ENCODE measurements at places on chromosomes 16 and 17.
A peak's percentile ranks its signal among the peaks of the same experiment; 100 is the strongest.

GRCh38 chr16:51237861-51238378, 86.8 kb upstream of the SALL1 start:
- no peak for DNase-seq

GRCh38 chr17:75003957-75004355, 8.5 kb upstream of the MRPL58 start:
- no peak for DNase-seq

DNA sequence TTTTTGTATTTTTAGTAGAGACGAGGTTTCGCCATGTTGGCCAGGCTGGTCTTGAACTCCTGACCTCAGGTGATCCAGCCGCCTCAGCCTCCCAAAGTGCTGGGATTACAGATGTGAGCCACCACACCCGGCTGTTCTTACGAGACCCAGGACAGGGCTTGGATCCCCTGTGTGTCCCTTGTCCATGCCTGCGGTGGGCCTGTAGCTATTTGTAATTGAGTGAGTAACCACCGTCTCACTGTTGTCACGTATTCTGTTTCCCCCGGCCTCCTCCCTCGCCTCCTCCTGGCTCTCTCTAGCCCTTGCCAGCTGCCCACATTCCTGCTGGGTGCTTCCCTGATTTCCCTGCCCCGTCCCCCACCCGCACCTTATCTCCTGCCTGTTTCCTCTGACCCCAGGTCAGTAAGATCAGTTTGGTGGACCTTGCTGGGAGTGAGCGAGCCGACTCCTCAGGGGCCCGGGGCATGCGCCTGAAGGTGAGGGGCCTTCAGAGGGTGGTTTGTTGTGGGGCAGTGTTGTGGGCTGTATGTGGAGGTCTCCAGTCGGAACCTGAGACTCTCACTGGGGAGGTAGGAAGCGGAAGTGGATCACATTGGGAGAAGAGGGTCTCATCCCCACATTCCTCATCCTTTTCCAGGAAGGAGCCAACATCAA, 5.6 kb downstream of the KIF1C start:
- no peak for DNase-seq

DNA sequence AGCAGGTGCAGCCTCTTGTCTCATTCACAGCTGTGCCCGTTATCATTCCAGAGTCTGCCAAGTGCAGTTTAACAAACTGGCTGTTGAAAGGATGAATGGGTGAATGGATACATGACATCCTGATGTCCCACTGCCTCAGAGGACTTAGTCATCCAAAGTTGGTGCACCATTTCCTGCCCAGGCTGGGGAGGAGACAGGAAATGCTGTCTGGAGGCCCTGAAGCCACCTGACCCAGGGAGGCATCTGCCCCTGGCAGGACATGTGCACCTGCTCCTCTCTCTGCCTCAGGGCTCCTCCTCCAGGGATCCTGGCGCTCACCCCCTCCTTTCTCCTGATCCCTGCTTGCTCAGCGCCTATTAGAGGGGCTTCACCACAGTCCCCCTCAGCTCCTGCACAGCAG, 1.8 kb upstream of the CD300C start:
- DNase-seq, result no peak

DNA sequence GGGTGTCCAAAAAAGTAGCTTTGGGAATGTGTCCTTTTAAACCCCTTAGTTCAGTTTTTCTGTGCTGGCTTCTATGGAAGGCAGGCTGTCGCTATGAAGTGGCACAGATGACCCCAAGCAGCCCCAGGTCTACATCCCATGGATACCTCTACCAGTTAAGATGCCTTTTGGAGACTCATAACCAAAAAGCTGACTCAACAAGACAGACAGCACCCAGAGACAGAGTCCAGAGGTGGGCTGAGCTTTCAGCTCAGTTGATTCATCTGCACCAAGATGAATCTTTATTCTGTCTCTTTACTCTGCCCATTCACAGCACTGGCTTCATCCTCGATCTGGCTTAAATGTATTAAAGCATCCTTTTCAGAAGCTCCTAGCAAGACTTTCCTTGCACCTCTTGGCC, 29.8 kb upstream of the RBBP6 start:
- DNase-seq, result no peak

DNA sequence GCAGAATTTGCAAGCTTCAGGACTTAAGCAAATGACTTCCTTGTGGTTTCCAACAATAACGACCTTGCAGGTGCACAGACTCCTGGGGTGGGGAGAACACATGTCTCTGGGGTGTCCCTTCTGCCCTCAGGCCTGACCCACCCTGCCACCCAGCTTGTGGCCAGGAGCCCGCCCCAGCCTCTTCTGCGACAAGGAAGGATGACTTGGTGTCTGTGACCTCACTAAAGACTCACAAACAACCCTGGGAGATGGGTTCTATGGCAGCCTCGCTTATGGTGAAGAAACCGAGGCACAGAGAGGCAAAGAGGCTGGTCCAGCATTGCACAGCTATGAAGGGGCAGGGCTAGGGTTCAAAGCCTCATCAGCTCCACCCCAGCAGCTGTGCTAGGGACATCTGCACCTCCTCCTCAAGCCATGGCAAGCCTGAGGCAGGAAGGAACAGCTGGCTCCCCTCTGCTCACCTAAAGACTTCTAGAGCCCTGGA, 2.6 kb downstream of the ATP2A3 start:
- no peak for DNase-seq

GRCh38 chr17:56502120-56502654, 91.3 kb upstream of the NOG start:
- no peak for DNase-seq

- no peak for DNase-seq
These were observed 976 bp downstream of the CCL3L1 start for GRCh38 chr17:36195434-36196130.

- DNase-seq, result no peak
These were observed 115.0 kb downstream of the RAP1GAP2 start for GRCh38 chr17:2911035-2911754.

DNA sequence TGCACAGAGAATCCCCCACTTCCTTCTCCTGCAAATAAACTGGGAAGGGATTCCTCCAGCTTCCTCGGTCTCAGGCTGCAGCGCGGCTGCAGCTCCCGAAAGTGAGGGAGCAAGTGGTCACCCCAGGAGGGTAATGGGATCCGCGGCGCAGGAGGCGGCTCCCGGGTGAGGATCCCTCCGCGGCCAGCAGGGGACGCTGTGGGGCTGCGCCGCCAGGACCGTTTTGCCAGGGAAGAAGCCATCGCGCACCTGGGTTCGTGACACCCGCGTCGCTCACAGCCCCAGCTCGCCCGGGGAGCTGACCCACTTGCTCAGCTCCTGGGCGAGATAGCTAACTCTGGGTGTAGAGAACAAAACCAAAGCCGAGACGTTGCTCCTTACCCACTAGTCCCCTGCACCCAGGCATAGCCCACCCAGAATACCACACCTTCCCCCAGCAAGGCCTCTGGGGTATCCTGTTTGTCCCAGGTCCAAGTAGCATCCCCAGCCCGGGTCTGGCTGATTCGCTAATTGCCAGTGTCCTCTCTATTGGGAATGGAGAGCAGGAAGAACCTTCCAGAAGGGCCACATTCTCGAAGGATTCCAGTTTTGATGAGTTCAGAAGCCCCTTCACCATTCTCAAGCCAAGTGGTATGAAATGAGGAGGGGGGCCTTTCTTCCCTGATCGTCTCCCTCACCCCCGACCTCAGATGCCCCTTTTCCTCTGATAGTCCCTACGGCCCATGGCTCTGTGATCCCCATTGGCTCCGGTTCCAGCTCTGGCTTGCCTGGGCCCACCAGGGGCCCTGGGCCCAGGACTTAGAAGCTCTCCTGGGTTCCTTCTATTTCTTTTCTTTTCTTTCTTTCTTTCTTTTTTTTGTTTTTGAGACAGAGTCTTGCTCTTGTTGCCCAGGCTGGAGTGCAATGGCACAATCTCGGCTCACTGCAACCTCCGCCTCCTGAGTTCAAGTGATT, 14.1 kb downstream of the CYGB start:
- DNase-seq, result peak; percentile 77

DNA sequence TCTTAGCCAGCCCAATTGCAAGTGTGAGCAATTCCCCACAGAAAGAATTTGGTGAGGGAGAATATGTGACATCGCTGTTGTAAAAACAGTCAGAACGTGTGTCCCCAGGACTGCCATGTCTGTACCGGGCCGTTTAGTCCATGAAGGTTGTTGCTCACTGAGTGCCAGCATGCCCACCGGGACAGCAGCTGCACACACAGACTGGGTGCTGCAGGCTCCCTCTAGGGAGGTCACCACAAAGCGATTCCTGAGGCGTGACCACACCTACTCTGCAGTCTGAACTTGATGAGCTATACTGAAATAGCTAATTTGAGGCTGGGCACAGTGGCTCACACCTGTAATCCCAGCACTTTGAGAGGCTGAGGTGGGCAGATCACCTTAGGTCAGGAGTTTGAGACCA, 44.1 kb upstream of the ADORA2B start:
- no peak for DNase-seq

GRCh38 chr16:46961373-46962353, 11.8 kb downstream of the DNAJA2 start:
- DNase-seq, result no peak

DNA sequence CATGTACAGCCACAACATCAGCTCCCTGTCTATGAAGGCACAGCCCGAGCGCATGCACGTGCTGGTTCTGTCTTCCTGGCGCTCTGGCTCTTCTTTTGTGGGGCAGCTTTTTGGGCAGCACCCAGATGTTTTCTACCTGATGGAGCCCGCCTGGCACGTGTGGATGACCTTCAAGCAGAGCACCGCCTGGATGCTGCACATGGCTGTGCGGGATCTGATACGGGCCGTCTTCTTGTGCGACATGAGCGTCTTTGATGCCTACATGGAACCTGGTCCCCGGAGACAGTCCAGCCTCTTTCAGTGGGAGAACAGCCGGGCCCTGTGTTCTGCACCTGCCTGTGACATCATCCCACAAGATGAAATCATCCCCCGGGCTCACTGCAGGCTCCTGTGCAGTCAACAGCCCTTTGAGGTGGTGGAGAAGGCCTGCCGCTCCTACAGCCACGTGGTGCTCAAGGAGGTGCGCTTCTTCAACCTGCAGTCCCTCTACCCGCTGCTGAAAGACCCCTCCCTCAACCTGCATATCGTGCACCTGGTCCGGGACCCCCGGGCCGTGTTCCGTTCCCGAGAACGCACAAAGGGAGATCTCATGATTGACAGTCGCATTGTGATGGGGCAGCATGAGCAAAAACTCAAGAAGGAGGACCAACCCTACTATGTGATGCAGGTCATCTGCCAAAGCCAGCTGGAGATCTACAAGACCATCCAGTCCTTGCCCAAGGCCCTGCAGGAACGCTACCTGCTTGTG, 10.7 kb downstream of the CHST4 start:
- DNase-seq, result no peak

- DNase-seq, result no peak
These were observed 29.2 kb downstream of the ATPAF2 start for GRCh38 chr17:18009609-18010420.

GRCh38 chr17:39579318-39580081, 28.2 kb downstream of the NEUROD2 start:
- no peak for DNase-seq

DNA sequence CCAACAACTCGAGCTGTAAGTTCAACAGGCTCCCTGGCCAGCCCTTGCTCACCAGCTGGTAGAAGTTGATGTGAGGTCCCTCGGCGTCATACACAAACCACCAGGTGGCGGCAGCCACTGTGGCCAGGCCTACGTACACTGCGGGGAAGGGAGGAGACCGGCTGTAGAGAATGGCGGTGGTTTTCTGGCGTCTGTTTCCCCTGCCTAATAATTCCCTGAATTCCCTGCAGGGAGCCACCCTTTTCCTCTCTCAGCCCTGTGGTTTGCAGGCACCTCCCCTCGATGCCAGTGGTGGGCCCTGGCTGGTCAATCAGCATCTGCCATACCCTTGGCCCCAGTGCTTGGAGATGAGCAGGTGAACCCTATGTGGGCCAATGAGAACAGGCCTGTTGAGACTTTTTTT, 18.9 kb upstream of the P2RX1 start:
- peak; percentile 85 for DNase-seq

DNA sequence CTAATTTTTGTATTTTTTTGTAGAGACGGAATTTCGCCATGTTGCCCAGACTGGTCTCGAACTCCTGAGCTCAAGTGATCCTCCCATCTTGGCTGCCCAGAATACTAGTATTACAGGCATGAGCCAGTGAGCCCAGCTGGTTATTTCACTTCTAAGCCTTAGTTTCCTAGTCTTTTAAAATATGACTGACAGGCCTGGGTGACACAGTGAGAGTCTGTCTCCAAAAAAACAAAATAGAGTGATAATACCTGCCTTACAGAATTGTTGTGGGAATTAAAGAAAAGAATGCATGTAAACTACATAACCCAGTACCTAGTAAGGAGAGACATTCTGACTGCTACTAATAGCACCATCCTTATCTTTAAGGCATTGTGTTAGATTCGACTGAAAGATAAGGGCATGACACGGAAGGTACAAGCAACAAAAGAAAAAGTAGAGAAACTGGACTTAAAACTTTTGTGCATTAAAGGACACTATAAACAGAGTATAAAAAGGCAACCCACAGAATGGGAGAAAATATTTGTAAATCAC, 11.6 kb downstream of the TOM1L2 start:
- DNase-seq, result no peak

GRCh38 chr17:65888649-65889048, 303.3 kb downstream of the CEP112 start:
- DNase-seq, result no peak

DNA sequence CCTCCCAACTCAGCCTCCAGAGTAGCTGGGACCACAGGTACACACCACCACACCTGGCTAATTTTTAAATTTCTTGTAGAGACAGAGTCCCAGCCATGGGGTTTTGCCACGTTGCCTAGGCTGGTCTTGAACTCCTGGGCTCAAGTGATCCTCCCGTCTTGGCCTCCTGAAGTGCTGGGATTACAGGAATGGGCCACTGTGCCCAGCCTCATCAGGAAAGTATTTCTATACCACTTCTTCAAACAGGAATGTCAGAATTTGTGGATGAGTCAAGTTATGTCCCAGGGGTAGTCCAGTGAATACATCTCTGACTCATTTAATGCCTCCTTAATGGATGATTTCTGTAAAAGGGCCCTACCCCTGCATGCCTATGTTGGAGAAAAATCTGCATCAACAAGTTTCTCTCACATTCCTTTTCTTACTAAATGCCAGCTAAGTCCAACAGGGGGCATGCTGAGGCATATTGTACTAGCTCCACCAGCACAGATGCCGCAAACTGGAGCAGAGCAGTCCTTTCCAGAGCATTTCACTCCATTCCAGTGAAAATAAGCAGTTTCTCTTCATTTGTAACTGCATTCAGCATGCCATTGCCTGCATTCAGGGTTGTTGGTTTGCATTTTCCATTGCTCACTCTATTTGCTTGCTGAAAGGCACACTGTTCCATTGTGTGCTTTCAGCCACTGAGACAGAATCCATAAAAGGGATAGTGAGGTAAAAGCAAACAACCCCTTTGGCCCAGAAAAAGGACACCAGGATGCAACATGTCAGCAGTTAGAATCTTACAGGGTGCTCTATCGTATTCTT, 5.3 kb upstream of the CAVIN1 start:
- peak; percentile 56 for DNase-seq

DNA sequence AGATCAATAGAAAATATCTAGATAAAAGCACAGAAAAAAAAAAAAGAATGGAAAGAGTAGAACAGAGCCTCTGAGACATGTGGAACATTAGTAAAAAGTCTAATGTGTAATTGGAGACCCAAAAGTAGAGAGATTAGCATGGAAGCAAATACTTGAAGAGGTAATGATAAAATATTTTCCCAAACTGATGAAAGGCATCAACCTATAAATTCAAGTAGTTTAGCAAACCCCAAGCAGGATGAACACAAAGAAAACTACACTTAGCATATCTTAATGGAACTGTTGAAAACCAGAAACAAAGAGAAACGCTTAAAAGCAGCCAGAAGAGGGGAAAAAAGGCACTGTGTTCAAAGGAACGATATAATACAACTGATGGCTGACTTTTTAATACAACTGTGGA, 16.4 kb downstream of the NF1 start:
- DNase-seq, result no peak
